ENCODE measurements at places on chromosomes 7 and 10.

DNA sequence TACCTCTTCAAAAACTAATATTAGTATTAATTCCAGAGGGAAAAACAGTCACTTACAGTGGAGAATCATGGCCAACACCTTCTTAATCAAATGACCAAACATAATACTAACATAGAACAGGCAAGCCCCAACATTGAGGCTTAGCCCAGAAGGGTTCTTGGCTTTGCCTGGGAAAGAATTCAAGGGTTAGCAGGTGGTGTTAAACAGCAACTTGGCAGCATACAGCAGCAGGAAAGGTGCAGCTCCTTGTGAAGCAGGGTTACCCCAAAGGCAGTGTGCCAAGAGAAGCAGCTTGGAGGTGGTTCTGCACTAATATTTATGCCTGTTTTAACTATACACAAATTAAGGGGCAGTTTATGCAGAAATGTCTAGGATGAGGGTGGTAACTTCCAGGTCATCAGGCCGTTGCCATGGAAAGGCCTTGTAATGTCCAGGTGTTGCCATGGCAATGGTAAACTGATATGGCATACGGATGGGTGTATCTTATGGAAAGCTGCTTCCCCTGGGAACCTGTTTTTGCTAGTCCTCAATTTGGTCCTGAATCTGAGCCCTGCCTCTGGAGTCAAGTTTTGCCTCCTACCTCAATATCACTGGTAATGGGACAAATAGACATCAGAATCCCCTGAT, 27.2 kb upstream of the BEND7 start:
- no peak for DNase-seq

GRCh38 chr7:128790315-128791041, 1.3 kb upstream of the CCDC136 start:
- no peak for DNase-seq

DNA sequence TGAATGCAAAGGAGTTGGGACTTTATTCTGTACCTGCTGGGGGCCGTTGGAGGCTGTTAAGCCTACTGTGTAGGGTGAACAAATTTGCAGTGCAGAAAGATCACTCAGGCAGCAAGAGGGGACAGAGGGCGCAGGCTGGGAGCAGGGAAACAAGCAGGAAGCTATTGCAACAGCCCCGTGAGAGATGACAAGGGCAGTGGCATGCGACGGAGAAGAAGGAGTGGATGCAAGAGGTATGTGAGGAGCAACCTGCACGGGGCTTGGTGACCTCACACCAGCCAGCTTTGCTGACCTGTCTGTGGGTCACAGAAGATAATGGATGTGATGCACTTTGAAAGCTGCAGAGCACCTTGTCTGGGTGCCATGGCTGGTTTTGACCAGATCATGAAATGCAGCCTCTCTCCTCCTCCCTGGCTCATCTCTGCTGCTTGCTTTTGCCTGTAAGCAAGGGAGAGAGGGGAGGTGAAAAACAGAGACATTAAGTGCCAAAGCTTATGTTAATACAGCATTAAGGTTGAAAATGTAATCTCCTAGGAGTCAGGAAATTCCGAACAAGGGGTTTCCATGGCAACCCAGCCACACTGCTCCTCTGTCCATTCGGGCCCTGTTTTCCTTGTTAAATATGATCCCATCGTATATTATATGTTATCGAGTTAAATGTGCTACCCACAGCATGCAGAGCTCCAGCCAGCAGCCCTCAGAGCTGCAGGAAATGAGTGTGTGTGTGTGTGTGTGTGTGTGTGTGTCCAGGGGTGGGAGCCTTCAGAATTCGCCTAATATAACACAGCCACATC, 314.3 kb upstream of the ZMIZ1 start:
- DNase-seq = peak; percentile 36

GRCh38 chr7:98641646-98642500, 24.8 kb downstream of the NPTX2 start:
- DNase-seq = peak; percentile 91
